NCI-H510A treated with DMSO at 0.1 percent for 48 hours (cell line): ENCODE measurements at places on chromosomes 6 and 20.

DNA sequence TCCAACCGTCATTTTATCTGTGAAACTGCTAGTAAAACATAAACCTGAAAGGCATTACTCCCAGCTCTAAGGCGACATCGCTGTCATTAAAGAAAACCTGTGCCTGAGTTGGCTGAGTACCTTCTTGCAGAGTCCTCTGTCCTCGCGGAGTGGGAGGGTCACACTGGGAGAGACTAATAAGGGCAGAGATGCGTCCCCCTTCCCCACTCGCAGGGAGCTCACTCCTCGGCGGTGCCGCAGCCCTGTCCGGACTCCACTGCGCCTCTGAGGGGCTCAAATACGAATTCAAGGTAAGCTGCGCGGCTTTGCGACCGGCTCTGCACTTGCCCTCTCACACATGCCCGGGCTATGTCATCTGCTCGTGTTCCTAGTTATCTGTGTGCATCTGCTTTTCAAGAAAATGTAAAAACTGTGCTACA, at the start of gene COL19A1:
COL19A1 (plus strand) TSS at position 206 of the 419 bp plus-strand sequence. CDS start 13,012 bp downstream, outside the sequence.
- DNase-seq = peak; percentile 11

DNA sequence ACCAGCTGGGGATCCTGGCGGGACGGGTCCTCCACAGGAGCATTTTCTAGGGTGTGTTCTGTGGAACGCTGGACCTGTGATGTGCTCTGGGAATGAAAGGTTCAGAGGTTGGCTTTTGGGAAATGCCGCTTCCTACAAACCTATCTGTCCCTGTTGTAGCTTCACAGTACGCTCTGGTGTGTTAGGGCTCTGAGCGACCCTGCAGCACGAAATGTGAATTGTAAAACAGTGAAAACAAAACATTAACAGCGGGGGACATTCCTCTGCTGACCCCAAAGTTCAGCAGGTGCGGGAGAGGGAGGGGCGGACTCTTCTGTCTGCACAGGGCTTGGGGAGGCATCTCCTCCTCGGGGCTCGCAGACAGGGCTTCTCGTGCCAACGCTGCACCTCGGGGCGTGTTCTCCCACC, 155.9 kb downstream of the NRN1 start:
- no peak for DNase-seq

DNA sequence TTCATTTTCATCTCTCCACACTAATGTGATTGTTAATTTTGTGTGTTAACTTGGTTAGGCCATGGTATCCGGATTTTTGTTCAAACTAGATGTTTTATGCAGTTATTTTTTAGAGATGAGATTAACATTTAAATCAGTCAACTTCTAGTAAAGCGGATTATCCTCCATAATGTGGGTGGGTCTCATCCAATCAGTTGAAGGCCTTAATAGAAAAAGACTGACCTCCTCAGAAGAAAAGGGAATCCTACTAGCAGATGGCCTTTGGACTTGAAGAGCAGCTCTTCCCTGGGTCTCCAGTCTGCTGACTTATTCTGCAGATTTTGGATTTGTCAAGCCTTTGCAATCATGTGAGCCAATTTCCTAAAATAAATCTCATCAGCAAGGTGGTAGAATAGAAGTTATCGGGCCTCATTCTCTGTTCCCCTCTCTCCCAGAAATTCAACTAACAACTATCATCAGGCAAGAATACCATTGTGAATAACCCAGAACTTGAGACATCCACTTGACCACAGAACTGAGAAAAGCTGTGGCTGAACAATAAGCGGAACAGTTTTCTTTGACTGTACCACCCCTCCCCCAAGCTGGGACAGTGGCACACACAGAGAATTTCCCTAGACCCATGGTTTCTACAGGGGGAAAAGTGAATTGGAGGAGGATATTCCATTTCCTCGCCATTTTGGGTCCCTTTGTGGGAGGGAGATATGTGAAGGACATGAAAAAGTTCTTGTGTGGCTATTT, 323.0 kb downstream of the UTRN start:
- no peak for DNase-seq

GRCh38 chr6:5718231-5718947, 288.3 kb downstream of the NRN1 start:
- DNase-seq = no peak

- no peak for DNase-seq
Observed at GRCh38 chr20:38067717-38068365, 34.3 kb downstream of the RPRD1B start.

GRCh38 chr6:15989397-15989796, 139.5 kb upstream of the MYLIP start:
- DNase-seq = no peak

DNA sequence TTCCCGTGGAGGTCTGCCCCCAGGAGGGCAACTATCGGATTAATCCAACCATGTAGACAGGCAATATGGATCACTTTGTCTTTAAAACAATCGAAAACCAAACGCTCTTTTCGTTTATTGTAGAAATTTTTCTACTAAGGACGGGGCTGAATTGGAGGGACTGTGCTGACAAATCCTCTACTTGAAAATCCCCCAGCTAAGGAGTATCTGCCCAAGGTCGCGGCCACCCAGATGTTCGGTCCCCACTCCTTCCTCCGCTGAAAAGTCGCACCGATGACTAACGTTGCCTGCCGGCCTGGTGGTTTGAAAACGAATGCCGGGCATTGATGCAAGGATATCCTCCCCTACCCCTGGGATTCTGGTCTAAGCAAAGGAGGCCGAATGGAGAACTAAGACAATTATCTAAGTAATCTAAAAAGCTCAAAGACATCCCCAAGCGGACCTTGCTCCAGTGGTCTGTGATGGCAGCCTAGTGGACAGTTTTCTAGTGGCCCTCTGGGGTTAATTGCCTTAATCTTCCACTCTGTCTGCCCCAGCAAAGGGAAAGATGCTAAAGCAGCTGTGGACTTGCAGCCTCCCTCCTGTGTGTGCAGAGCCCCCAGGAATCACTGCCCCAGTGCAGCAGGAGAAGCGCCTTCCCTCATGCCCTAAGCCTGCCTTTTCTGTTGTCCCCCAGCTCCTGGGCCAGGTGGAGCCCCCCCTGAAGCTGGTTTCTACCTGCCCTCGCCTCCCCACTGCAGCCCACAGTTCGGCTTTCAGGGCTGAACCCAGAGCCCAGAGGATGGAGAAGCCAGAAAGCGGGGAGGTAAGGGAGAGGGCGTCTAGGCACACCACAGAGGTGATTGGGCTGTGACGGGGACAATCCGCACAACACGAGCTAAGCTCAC, 3.6 kb upstream of the FOXC1 start:
- no peak for DNase-seq

DNA sequence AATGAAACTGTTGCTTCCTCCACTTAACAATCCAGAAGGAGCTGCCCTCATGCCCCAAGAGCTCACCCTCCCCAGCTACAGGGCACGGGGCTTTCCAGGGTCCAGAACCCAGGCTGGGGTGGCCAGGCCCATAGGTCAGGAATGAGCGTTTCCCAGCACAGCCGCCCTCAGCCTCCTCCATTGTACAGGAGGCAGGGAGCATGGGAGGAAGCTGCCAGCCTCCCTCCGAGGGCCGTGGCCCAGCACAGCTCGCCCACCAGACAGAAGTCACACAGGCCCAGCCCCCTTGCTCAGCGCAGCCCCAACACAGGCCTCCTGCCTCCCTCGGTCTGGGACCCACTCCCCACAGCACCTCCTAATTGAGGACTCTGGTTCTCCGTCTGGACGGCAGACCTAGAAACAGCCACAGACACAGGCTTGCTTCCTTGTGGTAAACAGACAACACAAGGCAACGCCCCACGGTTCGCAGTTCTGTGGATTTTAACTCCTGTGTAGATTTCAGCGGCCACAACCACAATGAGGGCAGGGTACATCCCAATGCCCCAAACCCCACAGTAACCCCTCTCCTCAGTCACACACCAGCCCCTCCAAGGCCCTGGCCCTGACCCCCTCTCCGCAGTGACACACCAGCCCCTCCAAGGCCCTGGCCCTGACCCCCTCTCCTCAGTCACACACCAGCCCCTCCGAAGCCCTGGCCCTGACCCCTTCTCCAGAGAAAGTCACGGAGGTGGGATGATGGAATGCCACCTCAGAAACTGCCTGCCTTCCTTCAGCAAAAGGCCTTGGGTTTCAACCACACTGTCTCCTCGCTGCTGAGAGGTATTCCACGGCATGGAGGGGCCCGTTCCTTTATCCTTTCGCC, 173.5 kb downstream of the DLL1 start:
- DNase-seq = no peak

GRCh38 chr6:13395272-13396237, 67.2 kb upstream of the TBC1D7 start:
- DNase-seq = peak; percentile 3

DNA sequence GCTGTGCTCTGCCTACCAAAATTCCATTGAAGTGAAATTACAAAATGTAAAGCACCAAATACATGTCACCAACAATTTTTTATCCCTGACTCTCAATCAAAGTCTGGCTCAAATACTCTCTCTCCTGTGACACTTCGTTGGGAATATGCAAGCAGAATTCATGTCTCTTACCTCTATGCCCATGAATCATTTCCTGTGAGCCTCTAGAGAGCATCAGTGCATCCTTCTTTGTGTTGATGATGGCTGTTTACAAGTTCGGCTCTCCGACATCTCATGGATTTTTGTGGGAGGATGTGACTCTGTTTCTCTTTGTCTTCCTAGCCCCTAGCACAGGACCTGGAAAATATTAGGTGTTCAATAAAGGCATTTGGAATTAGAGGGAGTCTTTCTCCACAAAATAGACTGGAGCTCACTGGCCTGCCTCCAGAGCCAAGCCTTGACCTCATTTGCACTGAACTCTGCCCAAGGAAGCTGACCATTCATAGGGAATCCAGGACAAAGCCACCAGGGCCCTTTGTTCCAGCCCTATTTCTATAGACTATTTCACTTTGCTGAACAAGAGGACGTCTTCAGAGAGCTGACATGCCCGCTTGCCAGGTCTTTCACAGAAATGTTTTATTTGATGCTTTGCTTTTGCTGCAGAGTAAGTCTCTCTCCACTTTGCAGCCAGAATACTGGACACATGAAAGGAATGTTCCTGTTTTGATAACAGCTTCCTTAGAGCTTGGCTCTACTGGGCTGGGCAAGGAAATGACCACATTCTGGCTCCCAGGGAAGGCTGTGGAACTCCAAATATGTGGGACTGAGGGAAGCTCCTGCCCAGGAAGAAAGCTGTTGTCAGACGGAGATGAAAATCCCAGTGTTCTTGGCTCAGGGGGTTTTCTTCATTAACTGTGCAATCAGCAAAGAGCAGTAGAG, 194.5 kb upstream of the CDYL start:
- DNase-seq = no peak

- peak; percentile 97 for DNase-seq
Observed at GRCh38 chr6:154471609-154472362, 38.7 kb downstream of the CNKSR3 start.

GRCh38 chr6:56655249-56655648, 12.6 kb upstream of the DST start:
- DNase-seq = no peak

- DNase-seq = no peak
Observed at GRCh38 chr6:153960281-153960680, 78.8 kb upstream of the OPRM1 start.

- DNase-seq = no peak
Observed at GRCh38 chr6:26613689-26614683, 17.2 kb downstream of the ABT1 start.

DNA sequence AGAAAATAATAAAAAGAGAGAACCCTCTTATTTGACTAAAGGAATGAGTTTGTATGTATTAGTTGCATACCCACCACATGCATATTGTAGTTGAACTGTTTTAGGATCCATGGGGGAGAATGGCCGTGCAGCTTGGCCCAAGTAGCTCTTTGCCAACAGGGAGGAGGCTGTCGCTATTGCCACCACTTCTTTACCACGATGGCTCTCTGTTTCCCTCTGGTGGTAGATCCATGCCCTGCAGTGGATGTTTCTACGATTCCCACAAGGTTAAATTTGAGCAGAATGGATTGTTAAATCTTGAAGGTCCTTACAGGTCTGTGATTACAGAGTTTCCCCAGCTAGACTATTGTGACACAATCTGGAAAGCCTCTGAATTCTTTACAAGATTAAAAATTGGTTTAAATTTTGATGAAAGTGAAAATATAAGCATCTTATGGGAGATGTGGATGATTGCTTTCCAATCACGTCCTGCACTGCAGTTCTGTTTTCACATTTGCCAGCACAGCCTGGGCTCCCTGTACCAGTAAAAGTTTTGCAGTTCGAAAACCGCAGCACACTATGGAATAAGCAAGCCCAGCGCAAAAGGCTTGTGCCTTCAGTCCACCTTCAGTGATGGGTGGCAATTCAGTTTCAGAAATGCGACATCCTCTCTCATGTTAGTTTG, 34.4 kb upstream of the FNDC1 start:
- peak; percentile 53 for DNase-seq

DNA sequence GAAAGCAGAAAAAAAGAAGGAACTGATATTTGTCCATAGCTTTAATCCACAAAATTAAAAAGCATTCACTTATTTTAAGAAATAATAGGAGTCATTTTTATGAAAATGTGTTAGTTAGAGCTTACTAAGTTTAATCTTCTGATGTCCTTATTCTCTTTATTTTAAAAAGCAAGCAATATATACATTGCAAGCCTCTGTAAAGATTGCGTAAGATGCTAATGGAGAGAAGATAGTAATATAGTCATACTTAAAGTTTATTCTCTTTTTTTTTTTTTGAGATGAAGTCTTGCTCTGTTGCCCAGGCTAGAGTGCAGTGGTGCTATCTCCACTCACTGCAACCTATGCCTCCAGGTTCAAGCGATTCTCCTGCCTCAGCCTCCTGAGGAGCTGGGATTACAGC, 39.7 kb downstream of the AIG1 start:
- no peak for DNase-seq

DNA sequence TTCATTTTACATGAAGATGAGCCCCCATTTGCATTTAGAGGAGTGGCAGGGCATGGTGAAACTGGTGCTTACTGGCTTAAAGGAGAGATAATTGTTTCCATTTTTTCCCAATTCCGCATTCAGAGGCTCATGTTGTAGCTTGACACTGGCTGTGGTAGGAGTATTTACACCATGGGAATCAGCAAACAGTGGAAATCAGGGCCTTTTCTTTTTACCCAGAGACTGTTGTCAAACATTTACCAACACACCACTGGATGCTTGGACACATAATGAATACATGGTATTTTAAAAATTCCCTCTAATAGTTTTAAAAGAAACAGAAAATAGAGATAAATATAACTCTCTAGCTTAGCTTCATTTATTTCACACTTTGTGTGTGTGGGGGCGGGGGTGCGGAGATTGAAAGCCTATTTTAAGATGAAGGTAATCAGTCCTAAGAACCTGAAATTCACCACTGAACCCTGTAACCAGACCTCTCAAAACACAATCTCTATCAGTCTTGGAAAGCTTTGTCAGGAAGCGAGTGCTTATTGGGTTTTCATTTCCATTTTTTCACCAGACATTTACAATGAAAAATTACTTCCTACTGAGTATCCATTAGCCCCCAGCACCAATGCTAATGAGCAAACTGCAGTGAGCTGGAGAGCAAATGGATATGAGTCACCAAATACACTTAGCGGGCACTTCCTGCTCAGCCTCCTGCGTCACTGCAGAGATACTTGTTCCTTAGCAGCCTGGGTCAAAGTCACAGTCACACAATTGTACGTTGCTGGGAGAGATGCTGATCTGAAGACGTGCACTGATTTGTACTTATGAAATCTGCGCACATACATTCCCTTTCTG, 532.0 kb downstream of the BCKDHB start:
- peak; percentile 60 for DNase-seq

DNA sequence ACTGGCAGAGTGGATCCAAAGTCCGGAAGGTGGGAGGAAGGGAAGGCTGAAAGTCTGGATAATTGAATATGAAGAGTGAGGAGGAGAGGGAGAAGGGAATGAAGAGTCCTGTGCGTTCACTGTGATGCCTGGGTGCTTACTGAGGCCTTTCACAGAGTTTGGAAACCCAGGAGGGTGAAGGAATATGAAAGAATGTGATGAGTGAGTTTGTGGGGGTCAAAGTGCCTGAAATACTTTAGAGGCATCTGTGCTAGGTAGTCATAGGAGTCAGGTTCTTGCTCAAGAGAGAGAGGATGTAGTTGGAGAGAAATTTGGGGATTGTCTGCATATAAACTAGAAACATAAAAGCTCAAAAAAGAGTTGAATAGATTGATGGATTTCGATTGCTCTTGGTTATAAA, 20.7 kb downstream of the NKX2-4 start:
- no peak for DNase-seq
